ENCODE measurements at places on chromosomes 2 and 18.

DNA sequence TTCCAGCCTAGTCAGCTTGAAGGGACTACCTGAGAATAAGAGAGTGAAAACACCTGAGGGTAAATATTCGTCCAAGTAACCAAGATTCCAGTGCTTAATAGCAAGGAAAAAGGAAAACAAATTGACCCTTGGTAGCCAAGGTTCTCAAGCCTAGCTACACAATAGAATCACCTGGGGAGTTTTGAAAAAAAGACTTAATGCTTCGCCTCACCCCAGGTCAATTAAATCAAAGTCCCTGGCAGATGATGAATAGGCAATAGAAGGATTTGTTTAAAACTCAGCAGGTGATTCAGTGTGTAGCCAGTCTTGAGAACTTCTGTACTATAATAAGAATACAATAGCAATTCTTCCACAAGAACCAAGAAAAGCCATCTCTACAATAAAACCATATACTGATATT, 500.2 kb downstream of the XIRP2 start:
- DNase-seq = no peak

DNA sequence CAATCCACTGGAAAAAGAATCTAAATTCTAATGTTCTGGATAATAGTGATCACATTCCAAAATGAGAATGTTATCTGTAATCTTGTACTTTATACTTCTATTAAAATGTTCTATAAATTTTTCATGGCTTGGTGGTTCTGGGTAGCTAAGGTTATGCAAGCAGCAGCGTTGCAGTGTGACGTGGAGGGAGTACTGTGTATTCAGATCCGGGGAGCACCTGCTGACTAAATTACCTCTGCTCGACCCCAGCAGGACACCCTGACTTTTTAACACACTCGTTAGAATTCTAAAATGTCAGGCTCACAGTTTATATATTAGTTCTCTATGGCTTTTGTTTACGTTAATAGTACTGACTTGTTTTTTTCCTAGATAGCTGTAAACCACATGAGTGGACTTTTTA, 13.0 kb downstream of the ATIC start:
- no peak for DNase-seq

DNA sequence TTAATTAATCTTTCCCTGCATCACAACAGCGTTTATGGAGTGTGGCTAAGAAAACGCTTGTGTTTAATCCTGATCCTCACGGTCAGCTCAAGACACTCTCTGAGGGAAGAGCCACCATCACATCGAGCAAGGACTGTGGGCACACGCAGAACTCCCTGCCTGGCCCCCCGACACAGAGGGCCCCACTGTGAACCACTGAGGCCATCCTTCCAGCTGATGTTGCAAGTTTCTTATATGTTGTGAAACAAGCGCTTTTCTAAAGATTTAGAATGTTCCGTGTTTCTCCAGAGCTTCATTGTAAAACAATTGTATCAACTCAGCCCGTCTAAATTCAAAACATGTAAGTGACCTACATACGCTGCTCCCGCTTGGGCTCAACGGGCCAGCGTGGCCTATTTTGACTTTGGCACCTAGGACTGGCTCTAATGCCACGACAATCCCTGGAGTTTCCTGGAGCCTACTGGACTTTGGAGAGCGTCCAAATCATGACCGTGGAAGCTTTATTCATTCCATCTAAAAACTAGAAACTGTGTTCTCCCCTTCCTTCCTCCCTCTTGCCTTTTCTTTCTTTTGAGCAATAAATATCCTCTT, 34.9 kb downstream of the SERPINE2 start:
- DNase-seq = no peak

- no peak for DNase-seq
Measured at GRCh38 chr2:134324947-134325346, 71.1 kb downstream of the MGAT5 start.

GRCh38 chr2:207956771-207957170, 68.6 kb downstream of the PLEKHM3 start:
- no peak for DNase-seq

GRCh38 chr2:171909266-171909665, 13.0 kb upstream of the HAT1 start:
- DNase-seq = no peak

All from AG08395 (cell line).